Right ventricle myocardium inferior (tissue), 1 donor: ENCODE measurements at places on chromosomes 7 and 10. TPM values are rescaled to one million over a fixed set of nuclear protein-coding genes. Genes with fewer than 3 reads are reported as not detected.

Gene PEX1
- total RNA-seq, result 10.4 TPM

Gene HACD1
- total RNA-seq, result 157 TPM

Gene SLC29A3
- total RNA-seq, result 1.8 TPM

Gene CXCL12
- total RNA-seq, result 144 TPM

Gene HMX2
- not detected for total RNA-seq

DNA sequence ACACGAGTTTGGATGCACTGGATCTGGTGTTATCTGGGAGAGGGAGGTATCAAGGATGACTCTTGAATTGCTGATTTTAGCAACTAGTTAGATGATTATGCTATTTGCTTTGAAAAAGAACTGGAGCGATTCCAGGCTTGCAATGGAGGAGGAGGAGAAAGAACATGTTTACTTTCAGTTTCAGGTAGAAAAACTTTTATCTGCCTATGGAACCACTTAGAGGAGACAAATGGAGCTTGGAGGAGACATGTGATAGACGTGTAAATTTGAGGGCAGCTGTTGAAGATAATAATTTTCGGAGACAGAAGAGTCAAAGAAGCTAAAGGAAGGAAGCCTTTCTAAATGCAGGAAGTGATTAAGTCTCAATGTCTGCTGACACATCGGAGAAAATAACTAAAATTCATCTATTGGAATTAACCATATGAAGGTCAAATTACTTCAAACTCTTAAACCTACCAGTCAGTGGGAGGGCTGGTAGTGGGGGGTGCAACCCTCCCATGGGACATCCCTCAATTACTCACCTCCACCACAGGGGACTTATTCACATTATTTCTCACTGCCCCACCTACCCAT, 56.4 kb upstream of the GNAI1 start:
- no peak for DNase-seq

- DNase-seq, result no peak
Observed at GRCh38 chr7:96005271-96005670, 232.9 kb downstream of the DYNC1I1 start.
